Epithelial cell of proximal tubule (primary cell): ENCODE measurements at places on chromosomes 1 and 21. TPM values are rescaled to one million over a fixed set of nuclear protein-coding genes. Genes with fewer than 3 reads are reported as not detected.
A peak's percentile ranks its signal among the peaks of the same experiment; 100 is the strongest.

- DNase-seq, result no peak
Measured at GRCh38 chr1:207244409-207244801, 77.1 kb upstream of the CD55 start.

GRCh38 chr1:42240966-42241755, 76.6 kb upstream of the GUCA2A start:
- DNase-seq, result no peak

DNA sequence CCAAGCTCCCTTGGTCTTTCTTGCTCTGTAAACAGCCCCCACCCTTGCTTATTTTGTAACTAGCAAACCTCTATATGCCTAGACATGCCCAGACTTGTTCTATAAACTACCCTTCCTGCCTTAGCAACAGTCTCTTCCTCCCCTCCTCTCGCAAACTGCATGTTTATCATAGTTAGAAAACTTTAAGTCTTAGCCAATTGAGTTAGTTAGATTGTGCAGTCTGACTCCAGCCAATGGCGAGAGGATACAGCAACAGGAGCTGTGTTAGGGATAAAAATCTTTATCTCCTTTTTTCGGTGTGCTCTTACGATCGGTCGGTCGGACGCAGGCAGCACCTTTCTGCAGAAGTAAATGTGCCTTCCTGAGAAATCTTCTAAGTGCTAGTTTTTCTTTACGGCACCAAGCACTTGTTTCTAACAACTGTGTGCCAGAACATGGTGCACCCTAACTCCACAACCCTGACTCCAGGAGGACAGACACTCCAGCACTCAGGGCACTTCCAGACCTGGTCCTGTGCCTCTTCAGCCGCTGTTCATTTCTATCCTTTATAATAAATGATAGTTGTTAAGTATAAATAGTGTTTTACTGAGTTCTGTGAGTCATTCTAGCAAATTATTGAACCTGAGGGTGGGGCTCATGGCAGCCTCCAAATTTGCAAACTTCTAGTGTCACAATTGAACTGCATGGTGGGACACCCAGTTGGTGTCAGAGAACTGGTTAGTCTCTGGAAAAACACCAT, 25.7 kb upstream of the GNG4 start:
- DNase-seq, result no peak

DNA sequence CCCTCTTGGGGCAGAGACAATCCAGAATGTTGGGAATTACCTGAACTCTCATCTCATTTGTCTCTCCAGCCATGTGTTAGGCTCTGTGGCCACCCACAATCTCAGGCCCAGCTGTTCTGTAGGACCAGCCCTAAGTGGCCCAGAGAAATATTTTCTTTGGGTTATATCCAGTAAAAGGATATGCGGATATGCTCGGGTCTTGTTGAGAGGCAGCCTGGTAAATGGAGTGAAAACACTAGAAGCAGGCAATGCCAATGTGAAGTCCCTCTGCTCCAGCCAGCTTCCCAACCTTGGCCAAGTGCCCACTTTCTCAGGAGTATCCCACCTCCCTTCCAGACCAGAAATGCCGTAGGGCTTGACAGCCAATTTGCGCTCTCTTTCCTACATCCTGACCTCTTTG, 192.2 kb downstream of the ST6GALNAC3 start:
- no peak for DNase-seq

GRCh38 chr1:155777582-155777981, 79.4 kb downstream of the GON4L start:
- no peak for DNase-seq

GRCh38 chr1:16153096-16153998, 2.5 kb downstream of the EPHA2 start:
- DNase-seq, result no peak

DNA sequence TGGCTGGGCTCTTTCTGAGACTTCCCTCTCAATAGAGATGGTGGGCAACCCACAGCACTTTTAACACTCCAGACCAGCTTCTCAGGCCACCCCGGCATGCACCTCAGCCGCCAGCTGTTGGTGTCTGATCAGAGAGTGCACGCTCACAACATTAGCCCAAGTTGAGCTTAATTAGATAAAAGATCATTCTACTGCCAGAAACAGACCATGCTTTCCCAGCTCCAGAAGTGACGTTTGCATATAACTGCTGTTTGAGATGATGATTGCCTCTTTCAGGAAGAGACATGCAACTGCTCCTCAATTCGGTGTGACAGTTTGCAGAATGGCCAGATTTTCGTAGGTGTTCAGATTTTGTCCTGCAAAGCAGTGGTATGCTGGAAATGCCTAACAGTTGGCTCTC, 285.3 kb upstream of the VAMP3 start:
- DNase-seq, result no peak

DNA sequence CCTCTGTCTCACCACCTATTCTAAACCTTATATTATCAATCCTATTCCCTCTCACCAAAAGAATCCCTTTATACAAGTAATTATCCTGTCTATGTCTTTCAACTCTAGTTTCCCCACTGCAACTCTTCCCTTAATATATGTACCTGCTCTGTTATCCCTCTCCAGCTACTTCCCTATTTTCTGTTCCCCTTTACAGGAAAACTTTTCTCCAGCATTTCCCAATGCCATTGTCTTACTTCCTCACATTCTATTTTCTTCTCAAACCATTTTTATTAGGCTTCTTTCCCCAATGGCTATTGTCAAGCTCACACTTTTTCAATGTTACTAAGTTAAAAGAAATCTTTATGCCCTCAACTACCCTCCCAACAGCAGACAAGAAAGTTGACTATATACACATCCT, 11.6 kb downstream of the DPYD start:
- no peak for DNase-seq

DNA sequence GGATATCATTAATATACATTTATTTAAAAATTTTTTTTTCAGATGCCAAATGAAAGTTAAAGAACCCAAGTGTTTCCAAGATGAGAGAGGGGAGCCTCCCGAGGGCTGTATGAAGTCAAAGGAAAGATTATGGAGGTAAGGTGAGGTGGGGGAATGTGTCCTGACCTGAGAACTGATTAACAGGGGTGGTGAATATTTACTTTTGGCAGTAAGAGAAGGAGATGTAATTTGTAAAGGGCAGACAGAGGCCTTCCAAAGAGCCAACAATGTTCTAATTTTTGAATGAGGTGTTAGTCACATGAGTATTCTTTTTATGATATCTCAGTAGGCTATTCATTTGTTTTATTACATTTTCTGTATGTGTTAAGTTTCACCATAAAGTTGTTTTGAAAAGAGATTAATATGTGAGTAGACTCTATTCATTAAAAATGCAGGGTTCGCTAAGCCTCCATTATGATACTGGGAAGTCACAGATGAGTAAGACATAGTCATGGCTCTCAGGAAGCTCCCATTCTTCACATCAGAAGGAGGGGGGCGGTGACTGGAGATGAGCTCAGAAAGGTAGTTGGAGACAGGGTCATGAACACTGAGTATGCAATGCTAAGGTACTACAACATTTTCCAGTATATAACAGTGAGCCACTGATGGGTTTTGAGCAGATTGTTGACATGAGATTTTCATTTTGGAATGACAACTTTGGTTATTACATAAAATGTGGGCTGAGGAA, 62.4 kb upstream of the TNFSF18 start:
- DNase-seq, result peak; percentile 82

DNA sequence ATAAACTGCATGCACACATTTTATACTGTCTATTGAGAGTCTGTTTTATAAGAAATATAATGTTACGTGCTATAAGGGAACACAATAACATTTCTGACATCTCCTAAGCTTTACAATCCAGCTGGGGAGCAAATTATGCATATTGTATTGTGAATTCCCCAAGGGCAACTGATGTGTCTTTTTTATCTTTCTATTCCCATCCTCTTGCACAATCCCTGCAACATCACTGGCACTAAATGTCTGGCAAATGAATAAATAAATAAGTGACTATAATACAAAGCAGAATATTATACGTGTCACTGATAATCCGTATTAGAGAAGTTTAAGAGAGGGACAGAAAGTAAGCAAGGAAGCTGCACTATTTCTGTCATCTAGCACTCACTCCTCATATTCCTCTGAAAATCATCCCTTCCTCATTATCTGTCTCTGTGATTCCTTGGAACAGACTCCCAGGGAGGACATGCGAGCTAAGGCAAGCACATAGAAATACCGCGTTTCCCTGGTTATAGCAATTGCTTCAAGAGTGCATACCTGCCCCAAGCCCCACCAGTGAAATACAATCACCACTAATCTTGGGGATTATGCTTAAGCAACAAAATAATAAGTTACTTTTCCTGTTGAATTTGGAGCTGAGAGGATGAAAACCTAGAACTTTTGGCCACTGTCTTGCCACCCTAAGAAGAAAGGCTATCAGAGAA, 205.4 kb downstream of the SMYD3 start:
- no peak for DNase-seq

DNA sequence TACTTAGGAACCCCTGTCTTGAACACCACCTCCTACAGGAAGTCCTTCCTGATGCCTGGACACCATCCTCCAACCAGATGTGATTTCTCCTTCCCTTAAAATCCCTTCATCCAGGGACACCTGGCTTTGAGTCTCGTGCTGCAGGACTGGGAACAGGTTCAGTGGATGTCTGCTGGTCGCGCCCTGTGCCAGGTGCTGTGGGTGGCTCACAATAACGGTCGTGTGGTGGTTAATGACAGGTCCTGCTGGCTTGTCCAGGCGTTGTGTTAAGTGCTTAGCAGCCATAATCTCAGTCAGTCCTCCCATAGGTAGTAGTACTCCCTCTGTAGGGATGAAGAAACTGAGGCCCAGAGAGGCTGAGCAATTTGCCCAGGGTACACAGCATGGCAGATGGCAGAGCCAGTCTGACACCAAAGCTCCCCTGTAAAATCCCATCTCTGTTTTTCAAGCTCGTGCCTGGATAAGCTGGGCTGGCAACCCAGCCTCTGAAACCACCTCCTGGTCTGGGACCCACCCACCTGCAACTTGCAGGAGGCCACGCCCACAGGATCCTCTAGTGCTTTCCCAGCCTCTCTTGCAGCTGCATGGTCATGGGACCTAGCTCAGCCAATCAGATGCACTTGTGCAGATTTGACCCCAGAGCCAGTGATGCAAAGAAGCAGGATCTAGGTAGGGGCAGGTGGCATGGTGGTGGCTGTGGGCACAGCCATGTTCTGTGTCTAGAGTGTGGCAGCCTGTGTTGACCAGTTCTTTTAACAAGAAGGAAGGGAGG, 106.0 kb upstream of the IFFO2 start:
- DNase-seq, result no peak

DNA sequence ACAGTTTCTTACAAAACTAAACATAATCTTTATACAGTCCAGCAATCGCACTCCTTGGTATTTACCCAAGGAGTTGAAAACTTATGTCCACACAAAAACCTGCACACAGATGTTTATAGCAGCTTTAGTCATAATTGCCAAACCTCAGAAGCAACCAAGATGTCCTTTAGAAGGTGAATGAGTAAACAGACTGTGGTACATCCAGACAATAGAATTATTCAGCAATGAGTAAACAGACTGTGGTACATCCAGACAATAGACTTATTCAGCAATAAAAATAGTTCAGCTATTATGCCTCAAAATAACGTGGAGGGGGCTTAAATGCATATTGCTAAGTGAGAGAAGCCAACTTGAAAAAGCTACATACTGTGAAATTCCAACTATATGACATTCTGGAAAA, 87.0 kb upstream of the GALNT2 start:
- DNase-seq, result peak; percentile 40

DNA sequence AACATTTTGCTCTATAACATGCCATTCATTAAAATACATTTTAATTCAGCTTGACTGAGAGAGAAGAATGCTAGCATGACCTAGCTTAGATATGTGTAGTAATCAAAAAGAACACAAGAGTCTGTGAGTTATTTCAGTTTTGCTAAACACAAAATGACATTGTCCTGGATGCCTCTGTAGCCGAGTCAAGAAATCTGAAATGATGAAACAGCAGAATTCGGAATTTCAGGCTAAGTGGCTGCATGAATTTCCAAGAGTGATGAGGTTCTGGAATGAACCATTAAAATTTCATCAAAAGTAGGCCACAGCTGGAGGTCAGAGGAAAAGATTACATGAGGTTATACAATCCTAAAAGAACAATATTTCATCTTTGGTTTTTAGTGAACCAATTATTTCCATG, 79.1 kb upstream of the CXADR start:
- no peak for DNase-seq

- no peak for DNase-seq
Measured at GRCh38 chr1:227919906-227920305, 27.8 kb downstream of the WNT9A start.

DNA sequence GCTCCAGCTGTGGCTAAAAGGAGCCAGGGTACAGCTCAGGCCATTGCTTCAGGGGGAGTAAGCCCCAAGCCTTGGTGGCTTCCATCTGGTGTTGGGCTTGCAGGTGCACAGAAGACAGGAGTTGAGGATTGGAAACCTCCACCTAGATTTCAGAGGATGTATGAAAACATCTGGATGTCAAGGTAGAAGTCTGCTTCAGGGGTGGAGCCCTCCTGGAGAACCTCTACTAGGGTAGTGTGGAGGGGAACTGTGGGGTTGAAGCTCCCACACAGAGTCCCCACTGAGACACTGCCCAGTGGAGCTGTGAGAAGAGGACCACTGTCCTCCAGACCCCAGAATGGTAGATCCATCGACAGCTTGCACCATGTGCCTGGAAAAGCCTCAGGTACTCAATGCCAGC, 183.0 kb downstream of the PDE4B start:
- no peak for DNase-seq

GRCh38 chr1:168535536-168535935, 8.3 kb downstream of the XCL2 start:
- no peak for DNase-seq

GRCh38 chr1:11744287-11744686, 8.4 kb downstream of the AGTRAP start:
- no peak for DNase-seq

DNA sequence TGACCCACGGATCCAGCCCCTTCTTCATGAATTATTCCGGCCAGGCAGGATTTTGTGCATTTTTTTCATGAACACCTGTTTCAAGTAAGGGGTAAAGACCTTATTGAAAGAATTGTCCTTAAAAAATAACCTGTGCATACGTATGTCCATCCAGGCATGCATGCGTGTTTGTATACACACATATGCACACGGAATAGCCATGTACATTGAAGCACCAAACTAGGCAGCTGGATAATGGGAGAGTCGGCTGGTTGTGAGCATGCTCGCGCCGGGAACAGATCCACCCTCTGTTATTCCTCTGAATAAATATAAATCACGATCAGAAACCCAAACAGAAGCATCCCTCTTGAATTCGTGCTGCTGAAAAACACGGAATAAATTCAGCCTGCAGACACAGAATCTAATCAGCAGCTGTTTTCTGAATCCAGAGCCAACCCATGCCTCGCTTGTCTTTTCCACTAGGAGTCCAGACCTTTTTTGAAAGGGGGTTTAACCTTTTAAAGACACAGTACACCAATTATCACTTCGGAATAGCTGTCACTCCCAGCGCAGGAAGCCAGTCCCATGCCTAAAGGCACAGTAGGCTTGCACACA, at the start of gene HIVEP3:
Gene HIVEP3, minus strand, starts transcription at position 473 of the 594 bp plus-strand sequence.
- DNase-seq, result no peak

- no peak for DNase-seq
Measured at GRCh38 chr1:182603646-182604174, 479 bp downstream of the RGS16 start.

GRCh38 chr1:162187687-162188276, 118.3 kb downstream of the NOS1AP start:
- DNase-seq, result no peak

The FNBP1L gene
- 32.1 and 37.6 TPM in 2 replicates for total RNA-seq

The SMIM11 gene
- 0.94 and 22.0 TPM in 2 replicates for total RNA-seq

The APOBEC4 gene
- not detected in 2 replicates for total RNA-seq

The VCAM1 gene
- total RNA-seq, result 14.0 and 49.2 TPM in 2 replicates

The PGLYRP3 gene
- not detected in 2 replicates for total RNA-seq

The C1QA gene
- total RNA-seq, result not detected in 2 replicates
